ENCODE measurements at places on chromosomes 12 and 14.

DNA sequence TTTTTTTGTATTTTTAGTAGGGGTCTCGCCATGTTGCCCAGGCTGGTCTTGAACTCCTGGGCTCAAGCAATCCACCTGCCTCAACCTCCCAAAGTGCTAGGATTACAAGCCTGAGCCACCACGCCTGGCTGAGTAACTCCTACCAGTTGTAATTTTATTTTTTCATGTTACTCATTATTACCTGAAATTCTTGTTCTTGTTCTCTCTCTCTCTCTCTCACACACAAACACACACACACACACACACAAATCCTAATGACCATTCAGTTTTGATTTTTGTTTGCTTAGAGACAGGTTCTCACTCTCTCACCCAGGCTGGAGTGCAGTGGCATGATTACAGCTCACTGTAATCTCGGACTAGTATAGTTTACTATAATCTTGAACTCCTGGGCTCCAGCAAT is 30.2 kb downstream of the DNAL1 start:
- DNase-seq, result no peak

- DNase-seq, result no peak
Measured at GRCh38 chr12:69324797-69325466, 23.2 kb upstream of the LYZ start.

DNA sequence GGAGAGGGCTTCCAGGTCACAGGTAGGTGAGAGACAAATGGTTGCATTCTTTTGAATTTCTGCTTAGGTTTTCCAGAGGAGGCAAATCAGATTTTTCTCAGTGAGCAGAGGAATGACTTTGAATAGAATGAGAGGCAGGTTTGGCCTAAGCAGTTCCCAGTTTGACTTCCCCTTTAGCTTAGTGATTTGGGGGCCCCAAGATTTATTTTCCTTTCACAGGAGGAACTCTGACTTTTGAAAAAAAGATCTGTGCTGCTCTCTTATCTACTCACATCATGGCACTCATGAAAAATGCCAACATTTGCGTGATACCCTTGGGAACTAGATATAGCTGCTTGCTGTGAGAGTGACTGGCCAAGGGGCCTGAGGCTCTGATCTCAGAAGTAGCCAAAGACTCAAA is 58.0 kb upstream of the EVL start:
- DNase-seq, result no peak

DNA sequence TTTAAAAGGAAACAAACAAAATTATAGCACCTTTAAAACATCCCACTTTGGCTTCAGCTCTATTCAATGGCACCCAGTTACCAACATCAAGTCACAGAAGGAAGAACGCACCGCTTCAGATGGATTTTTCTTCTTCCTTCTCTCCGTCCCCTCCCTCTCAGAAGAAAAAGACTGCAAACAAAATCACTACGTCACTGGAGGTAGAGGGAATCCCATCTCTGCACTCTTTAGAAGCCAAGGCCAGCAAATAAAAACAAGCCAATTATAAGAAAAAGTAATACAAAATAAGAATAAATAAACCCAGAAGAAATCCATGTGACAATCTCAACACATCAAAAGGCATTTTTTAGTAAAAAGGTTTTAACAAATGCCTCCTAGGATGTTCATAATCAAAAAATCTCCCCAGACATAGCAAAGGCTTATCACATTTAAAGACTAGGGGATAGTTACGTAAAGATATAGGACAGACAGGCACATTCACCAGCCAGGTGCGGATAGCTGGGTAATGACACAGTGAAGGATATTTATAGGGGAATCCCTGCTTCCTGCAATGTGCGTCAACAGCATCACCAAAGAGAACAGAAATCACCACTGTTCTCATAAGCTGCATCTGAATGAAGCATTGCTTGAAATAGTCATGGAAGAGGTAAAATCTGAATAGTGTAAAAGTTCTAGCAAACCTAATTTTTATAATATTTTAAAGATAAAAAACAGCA is 89.4 kb downstream of the R3HDM2 start:
- DNase-seq, result no peak

DNA sequence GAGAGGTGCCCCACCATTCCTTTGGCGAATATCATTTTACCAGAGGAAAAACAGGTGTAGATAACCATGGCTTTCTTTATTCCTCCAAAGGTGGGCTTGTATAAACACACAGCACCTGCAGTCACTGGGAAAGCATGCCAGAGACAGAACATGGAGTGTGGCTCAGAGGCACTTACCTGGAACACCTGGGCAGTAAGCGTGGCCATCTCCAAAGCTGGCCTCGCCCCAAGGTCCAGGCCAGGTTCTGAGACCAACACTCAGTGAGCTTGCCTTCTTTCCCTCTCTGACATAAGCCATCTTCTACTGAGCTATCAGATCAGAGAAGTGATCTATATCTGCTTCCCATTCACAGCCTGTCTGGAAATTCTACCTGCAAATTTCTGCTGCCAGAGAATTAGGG is 70.5 kb downstream of the NUAK1 start:
- DNase-seq, result no peak

- DNase-seq, result no peak
Measured at GRCh38 chr12:84113666-84114065, 798.9 kb downstream of the SLC6A15 start.

GRCh38 chr12:24679126-24679525 is 269.8 kb downstream of the BCAT1 start:
- no peak for DNase-seq

DNA sequence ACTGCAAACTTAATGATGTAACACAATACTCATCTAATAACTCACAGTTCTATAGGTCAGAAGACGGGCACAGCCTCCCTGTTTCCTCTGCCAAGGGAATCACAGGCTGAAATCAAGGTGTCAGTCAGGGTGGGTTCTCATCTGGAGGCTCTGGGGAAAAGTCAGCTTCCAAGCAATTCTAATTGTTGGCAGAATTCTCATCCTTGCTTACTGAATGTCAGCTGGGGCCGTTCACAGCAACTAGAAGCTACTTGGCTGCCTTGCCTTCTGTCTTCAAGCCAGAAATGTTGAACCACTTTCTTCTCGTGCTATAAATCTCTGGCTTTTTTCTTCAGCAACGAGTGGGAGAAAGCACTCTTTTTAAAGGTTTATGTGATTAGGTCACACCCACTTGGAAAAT is 80.1 kb upstream of the PDZRN4 start:
- no peak for DNase-seq

DNA sequence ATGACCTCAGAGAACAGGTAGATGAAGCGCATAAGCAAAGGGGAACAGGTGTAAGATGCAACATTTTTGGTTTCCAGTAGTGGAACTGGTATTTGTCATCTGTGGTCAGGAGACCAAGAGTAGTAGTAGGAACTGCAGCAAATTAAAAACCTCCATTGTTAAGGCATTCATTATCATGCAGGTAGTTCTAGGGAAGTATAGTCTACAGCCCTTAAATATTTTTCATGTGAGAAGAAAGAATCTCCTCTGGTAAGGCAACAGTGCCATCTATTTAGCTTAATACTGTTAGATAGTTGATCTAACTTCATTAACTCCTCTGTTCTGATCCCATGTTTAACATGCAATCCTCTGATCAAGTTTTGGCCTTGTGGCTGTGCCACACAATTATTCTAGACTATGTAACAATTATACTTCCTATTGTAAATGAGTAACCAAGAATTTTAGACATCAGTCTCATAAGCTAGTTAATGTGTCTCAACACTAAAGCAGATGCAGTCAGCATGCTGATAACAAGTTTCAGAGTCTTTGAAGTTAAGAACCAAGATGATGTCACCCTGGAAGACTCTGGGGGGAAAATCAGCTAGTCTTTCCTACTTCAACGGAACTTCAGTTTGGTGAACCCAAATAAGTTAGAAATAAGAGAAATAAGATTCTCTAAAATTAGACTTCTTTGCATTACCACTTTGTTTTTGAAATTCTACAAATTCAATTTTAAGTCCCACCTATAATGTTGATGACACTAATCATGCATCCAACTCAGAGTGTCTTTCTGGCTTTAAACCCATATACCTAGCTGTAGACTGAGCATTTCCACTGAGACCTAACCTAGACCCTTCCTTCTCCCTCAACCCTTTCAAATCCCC is 70.9 kb downstream of the STXBP6 start:
- no peak for DNase-seq

- no peak for DNase-seq
Measured at GRCh38 chr12:120362516-120363273, 6.3 kb downstream of the MSI1 start.
